ENCODE measurements at places on chromosomes 16 and 17.

GRCh38 chr16:56515665-56516064 is 4.2 kb downstream of the BBS2 start:
- DNase-seq = no peak

DNA sequence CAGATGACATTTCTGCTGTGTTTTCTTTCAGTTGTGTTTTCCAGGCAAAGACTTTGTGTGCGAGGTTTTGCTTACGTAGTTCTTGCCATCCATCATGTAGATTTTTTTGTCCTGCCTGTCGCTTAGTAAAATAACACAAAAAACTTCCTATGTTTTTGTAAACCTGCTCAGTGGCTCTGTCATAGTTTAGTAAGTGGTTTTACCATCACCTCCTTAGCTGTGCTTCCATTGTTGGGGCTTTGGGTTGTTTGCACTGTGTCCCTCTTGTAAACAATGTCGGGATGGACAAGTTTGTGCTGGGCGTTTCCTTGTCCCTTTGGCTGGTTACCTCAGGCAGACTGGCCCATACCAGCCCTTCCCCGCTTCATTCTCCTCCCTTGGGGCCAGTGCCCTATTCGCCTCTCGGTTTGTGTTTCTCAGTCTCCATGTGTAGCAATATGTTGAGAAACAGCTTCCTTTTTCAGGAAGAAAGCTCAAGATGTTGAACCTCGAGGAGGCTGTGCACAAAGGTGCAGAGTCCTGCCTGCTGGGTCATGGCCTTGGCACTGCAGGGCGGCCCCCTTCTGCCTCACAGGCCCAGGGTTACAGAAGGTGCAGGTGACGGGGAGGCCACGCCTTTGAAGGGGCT is 74.6 kb downstream of the KSR1 start:
- peak; percentile 95 for DNase-seq

DNA sequence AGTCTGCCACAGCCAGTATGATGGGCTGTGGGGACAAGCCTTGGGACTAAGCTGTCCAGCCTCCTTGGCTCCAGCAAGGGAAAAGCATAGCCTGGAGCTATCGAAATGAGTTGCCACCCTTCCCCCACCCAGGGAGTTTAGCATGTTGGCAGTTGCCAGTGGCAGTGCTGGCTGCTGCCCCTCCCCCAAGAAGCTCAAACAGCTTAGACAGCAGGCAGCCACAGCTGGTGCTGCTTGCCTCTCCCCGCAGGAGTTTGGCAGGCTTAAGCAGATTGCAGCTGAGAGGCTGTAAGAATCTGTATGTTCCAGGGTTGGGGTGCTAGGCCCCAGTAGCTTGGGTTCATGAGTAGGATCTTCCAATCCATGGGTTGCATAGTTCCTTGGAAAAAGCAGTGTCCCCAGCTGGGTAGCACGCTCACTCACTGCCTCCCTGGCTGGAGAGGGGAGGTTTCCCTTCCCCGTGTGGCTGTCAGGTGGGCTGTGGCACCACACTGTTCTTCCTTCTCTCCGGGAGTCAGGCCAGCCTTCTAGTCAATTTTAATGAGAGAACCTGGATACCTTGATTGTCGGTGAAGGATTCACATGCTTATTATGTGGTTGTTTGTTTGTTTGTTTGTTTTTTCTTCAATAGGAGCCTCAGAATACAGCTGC is 506.1 kb downstream of the CDH11 start:
- DNase-seq = no peak

- no peak for DNase-seq
These were observed 47.0 kb downstream of the MFSD11 start for GRCh38 chr17:76784926-76785325.

GRCh38 chr16:50939356-50939755 is 197.5 kb downstream of the CYLD start:
- DNase-seq = no peak

- DNase-seq = peak; percentile 61
These were observed at the start of gene EDC4 for GRCh38 chr16:67872631-67873434. TSS of gene EDC4 (plus strand) at chr16:67873052. CDS start at chr16:67873262, 210 bp downstream.

DNA sequence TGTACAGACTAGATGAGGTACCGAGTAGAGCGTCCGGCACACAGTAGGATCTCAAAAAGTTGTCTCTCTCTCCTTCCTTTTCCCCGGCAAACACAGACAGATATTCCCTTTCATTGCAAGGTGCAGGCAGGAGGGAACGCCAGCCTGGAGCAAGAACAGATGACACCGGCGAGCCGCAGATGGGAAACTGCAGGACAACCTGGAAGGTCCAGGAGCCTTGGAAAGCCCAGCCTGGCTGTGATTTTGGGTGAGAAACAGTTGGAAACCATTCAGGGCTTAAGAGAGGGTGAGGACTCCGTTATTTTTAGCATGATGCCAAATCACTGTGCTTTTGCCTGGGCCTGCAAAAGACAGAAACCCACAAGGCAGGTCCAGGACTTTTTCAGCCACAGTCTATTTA is 7.3 kb downstream of the CDH11 start:
- DNase-seq = no peak

- no peak for DNase-seq
These were observed 13.8 kb downstream of the MGAT5B start for GRCh38 chr17:76881966-76882365.

DNA sequence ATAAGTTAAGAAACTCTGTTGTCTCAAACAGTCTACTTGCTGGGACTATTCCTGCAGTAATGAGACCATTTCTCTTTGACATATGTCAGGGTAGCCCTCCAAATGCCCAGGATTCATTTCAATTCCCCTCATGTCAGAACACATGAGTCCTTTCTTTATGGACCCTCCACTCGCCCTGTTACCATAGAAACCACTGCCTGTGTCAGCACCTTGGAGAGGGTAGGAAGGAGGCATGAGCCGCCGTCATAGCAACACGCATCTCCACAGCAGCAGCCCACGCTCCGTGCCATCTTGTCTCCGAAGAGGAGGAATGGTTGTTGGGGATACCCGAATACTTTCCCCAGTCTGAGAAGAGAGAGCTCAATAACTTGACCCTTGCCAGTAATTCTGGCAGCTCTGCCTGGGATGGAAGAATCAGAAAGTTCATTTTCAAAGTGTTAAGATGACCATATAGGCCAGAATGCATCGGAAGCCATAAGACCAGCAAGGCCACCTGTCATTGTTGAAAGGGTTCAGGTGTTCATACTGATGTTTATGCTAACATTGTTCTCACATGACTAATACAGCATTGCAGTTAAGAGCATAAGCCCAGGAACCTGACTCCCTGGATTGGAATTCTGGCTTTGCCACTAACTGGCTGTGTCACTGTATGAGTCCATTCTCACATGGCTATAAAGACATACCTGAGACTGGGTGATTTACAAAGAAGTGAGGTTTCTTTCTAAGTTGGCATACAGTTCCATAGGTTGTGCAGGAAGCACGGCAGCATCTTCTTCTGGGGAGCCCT is 141.3 kb downstream of the ABCC12 start:
- DNase-seq = no peak

DNA sequence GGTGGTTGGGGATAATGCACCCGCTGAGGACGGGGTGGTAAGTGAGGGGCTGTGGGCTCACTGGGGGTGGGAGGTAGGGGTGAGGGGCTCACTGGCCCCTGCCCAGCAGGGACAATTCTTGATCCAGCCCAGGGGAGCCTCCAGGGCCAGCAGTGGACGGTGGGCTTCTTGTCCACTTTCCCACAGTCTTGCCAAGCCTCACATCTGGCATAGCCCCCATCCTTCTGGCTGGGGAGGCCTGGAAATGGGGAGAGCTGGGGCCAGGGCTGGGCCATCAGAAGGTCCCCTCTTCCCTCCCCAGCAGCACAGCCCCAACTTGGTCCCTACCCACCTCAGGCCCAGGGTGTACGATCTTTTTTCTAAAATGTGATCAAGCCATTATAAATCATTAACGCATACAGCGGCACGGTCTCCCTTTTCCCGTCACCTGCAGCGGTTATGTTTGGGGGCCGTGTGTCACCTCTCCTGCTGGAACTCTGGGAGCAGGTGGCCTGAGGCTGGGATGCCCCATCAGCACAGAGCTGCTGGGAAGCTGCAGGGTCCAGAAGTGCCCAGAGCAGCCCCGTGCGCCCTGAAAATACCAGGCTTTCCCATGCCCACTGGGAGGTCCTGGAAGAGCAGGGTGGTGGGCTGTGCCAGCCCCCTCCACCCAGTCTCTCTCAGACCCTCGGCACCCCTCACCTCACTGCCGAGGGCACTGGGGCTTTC is 7.2 kb upstream of the SETD6 start:
- DNase-seq = no peak

- no peak for DNase-seq
These were observed 129.5 kb downstream of the PRKCA start for GRCh38 chr17:66431910-66432309.

GRCh38 chr16:24409045-24409444 is 130.3 kb upstream of the RBBP6 start:
- no peak for DNase-seq

DNA sequence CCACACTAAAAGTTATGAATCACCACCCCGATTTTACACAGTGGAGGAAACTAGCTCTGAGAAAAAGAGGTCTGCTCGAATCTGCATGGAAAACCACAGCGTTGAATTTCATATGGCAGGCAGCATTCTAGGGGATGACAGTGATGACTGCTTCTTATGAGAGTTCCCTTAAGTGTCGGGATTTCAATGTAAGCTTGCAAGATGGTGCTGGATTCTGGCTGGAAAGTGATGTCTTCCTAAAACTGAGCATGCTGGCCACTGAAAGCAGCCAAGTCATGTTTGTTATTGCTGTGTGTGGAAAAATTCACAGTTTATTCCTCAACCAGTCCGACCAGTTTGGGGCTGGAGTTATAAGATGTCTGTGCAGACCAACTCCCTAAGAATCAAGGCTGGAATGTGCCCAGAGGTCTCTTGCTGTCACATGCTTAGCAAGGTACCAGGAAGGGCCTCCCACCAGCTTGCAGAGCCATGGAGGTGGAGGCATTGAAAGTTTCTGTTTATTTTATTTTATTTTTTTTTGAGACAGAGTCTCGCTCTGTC is 37.2 kb upstream of the GAN start:
- no peak for DNase-seq

DNA sequence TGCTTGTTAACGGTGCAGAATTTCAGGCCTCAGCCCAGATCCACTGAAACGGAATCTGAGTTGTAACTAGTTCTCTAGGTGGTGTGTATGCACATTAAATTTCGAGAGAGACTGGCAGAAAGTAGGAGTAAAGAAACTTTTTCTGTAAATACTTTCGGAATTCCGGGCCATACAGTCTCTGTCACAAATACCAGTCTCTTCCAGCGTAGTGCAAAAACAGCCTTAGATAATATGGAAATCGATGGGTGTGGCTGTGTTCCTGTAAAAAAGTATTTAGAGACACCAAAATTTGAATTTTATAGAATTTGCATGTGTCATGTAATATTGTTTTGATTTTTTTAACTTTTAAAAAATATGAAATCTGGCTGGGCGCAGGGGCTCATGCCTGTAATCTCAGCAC is 109.7 kb downstream of the ABCC1 start:
- DNase-seq = no peak

DNA sequence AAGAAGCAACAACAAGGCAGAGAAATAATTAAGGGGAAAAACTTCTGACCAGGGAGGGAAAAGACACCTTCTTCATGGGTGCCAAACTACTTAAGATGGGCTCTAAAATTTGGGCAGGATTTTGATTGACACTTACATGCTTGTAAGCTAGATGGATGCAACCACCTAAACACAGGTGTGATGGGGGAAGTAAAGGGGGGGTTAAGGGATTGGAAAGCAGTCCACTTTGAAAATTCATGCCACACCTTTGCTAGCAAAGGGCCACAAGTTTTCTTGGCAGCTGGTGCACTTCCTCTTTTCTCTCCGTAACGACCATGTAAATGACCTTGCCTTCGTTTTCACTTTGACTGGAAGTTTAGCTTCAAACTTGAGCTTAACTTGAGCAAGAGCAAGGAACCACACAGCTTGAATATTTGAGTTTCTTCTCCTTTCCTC is 14.3 kb upstream of the PRKAR1A start:
- peak; percentile 95 for DNase-seq

GRCh38 chr16:67594256-67594915 is 32.1 kb downstream of the CTCF start:
- no peak for DNase-seq

DNA sequence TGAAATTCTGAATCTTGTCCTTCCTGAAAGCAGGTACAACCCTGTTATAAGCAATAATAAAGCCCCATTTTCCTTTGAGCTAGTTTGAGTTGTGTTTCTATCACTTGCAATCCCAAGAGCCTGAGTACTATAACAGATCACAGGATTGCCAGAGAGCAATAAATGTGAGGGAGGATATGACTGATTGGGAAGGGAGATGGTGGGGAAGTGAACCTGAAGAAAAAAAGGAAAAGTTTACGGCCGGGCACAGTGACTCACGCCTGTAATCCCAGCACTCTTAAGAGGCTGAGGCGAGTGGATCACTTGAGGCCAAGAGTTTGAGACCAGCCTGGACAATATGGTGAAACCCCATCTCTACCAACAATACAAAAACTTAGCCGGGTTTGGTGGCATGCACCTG is 80.4 kb downstream of the COX10 start:
- peak; percentile 23 for DNase-seq

- DNase-seq = no peak
These were observed 52.4 kb upstream of the TANGO6 start for GRCh38 chr16:68790944-68791343.
